ENCODE measurements at places on chromosomes 5 and 9.

- DNase-seq, result no peak
These were observed 26.1 kb upstream of the SEC16A start for GRCh38 chr9:136508729-136509500.

GRCh38 chr9:14542071-14542470 is 151.2 kb downstream of the ZDHHC21 start:
- DNase-seq, result no peak

DNA sequence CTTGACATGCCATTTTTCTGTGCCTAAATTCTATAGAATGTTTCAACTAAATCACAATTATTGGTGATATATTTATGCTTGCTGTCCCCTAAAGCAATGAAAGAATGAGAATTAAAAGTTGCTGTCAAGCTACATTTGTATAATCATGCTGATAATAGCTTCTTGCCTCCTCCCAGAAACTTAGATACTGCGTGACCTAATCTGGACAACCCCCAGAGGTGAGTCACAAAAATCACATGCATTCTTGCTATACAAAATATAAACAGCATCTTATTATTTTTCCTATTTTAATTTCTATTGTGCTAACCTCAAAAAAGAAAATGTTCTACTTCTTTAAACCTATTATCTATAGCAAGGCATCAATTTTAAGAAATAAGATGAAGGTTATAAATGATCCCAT is 995.8 kb upstream of the ACO1 start:
- peak; percentile 12 for DNase-seq

- DNase-seq, result no peak
These were observed 335.3 kb upstream of the ADAMTSL1 start for GRCh38 chr9:18138656-18139055.

DNA sequence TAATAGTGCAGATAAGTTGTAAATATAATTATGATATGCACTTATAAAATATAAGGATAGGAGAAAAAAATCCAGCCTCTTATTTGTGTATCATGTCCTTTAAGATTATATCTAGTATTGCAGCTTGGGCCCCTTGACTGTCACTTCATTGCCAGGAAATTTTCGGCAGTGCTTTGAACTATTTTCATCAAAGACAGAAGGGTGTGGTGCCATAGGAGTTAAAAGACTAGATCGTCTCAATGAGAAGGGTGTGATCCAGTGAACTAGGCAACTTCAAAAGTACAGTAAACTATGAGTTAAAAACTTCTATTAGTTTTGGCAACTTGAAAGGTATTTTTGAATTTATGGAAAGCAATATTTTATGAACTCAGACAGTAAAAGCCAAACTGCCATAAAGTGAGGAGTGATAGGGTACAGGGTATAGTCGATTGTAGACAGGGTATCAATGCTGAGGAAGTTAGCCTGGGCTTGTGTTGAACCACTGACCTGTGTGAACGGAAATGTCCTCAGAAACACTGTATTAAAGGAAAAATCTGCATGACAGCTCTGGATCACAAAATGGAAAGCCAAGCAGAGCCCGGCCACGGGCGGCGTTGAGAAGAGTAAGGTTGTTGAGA is 48.6 kb upstream of the IZUMO3 start:
- no peak for DNase-seq

DNA sequence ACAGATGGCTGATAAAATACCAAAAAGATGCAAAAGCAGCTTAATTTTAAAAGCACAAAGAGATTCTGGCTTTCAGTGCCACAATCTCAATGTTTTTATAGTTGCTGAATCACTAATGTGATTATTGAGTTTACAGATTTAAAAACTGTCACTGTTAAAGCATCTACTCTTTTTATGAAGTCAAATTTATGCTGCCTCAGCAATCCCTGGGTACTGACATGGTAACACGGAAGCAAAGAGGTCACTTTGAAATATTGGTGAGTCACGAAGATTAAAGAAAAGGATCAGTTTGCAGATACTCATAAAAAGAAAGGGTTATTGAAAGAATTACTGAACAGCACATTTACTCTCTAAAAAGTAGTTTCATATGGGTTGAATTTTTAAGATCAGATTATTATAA is 39.7 kb upstream of the HMGCS1 start:
- DNase-seq, result no peak
